ENCODE measurements at places on chromosomes 7 and 10.

GRCh38 chr7:26449175-26450165 is 157.8 kb downstream of the SNX10 start:
- no peak for DNase-seq

DNA sequence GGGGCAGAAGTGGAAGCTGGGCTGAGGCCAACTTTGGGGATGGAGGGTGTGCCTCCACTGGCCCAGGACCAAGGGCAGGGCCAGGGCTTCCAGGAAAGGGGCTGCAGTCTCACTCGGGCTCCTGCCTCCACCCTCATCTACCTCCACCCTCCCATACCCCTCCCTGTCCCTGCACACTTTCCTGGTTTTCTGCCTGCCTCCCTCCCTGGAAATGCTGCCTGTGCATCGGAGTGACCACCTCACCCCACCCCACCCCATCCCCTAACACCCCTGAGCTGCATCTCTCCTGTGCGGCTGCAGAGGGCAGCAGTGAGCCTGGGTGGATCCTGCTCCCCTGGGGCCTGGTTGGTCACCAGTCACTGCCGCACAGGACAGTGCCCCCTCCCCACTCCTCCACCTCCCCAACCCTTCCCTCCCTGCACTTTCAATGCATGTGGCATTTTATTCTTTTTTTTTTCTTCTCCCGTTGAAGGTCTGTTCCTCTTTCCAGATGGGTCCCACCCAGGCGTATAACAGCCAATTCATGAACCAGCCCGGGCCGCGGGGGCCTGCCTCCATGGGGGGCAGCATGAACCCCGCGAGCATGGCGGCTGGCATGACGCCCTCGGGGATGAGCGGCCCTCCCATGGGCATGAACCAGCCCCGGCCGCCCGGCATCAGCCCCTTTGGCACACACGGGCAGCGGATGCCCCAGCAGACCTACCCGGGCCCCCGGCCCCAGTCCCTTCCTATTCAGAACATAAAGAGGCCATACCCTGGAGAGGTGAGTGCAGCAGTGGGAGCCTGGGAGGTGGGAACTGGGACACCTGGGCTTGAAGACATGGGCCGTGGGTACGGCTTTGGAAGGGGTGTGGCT is 54.1 kb upstream of the PPIF start:
- DNase-seq = peak; percentile 59

DNA sequence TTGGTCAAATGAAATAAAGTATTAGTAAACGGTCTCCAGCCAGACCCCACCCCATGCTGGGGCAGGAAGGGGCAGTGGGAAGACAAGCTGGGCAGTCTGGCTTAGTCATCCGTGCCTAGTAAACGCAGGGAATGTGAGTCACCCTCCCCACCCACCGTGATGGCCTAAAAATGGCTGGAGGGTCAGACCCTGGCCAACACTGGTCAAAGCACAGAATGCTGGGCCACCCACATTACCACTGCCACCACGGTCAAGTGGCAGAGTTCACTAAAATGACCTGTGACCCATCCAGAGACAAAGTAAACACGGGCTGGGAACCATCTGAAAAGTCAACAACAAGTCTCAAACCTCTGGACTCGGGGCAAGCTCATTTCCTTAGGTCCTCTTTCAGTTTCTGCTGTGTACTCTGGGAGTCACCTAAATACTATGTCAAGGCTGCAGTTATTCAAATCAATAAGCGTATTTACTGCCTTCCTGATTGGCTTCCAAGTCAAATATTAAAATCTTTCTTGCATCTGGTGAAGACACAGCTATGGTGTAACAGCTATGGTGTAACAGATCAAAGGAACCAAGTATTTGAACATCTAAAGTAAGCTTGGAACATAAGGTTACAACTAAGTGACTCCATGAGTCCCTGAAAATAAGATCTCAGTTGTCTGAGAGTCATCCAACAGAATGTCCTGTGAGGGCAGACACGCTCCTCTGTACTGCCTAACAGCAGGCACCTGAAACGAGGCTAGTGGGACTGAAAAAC is 3.0 kb downstream of the ZFAND2A start:
- no peak for DNase-seq

DNA sequence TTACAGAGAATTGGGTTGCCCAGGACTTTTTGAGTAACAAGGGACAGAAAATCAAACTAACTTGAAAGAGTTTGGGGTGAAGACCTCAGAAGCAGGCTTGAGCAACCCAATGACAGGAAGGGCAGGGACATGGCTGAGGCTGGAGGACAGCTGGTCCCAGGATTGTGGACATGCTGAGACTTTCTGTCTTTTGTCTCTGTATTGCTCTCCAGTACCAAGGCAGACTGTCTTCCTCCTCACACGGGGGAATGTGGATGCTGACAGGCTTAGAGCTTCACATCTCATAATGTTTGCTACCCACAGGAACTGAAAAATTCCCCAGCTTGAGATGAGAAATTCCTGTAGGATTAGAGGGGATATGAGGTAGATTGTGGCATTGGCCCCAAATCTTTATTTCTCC is 229.6 kb downstream of the PHF14 start:
- DNase-seq = no peak

GRCh38 chr10:77405771-77406241 is 231.8 kb downstream of the KCNMA1 start:
- peak; percentile 38 for DNase-seq

- DNase-seq = no peak
These were observed 138.2 kb downstream of the USP6NL start for GRCh38 chr10:11473128-11473760.

DNA sequence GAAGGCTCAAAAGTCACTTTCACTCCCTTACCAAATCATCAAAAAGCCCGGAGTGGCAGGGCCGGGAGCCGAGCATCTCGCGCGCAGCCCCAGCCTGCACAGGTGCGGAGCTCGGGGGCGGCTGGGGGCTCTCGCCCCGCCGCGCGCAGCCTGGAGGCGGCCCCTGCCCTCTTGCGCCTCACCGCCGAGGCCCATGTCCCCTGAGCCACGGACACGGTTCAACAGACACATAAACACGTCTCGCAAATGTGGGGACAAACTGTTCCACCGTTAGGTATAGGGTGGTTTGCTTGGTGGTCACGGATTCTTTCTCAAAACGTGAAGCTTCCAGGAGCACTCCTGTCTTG is 700 bp downstream of the GSAP start:
- DNase-seq = peak; percentile 40

GRCh38 chr7:44222776-44223261 is 22.0 kb downstream of the YKT6 start:
- no peak for DNase-seq
